ENCODE measurements at places on chromosomes 5 and 9.

GRCh38 chr5:34667705-34668104 lies 11.6 kb downstream of the RAI14 start:
- no peak for DNase-seq

DNA sequence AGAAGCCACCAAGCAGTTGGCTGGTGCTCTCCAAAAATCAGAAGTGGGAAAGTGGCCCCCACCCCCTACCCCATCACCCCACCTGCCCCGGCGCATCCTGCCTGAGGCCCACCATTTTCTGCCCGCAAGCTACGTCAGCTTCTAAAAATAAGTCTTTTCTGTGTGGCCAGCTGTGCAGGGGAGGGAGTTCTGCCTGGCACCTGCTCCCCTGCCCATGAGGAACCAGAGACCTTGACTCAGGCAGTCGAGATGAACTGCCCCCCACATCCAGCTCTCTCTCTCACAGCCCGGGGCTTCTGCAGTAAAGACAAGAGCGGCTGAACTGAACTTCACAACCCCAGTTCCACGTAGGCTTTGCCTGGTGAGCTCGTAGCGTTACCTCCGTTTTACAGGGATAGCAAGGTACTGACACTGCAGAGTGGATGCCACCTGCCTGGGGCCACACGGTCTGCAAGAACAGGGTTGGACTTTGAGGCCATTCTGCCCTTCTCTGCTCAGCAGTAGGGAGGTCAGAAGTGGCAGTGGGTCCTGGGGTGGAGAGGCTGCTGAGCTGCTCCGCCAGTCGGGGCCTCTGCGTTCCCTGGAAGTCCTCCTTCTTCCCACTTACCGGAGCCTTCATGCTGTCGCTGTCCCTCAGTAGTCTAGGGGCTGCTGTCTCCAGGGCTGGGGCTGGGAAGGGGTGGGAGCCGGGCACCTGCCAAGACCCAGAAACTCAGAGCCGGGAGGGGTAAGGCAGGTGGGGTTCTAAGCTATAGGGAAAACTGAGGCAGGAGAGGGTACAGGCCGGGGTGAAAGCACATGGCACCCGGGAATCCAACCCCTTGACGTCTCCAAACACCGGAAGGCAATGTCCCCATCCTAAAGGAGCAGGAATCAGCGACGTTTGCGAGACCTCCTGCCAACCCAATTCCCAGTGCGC lies 781 bp downstream of the ST6GALNAC4 start:
- DNase-seq = no peak

DNA sequence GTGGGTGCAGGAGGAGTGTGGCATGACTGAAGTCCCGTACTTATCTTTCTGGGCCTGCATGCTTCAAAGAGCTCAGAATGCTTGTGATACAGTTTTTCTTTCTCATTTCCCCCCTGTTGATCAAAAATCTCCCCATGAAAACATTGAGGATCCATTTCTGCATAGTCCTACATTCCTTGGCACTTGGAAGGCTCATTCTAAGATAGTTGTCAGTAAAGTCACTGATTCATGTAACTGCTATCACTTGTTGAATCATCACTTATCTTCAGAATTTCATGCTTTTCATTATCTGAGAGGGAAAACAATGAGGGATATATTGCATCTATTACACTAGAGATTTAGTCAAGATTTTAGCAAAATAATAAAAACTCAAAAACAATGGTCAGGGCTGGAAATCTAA lies 1953.1 kb upstream of the CDH6 start:
- no peak for DNase-seq

DNA sequence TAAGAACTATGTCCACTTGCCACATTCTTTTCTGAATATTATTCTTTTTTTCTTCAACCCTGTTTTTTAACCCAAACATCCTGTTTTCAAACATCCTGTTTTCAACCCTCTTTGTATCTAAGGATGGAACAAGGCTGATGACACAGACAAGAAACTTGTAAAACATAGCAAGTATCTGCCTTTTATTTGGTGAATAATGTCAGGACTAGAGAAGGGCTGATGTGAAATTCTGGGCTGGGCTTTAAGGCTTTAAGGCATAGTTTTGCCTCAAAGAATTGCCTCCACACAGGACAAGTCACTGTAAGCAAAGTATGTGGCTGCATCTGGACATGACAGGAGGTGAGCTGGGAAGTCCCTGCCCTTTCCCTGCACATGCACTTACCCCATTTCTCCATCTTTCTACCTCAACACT lies 42.5 kb upstream of the RIC1 start:
- no peak for DNase-seq

GRCh38 chr5:56722317-56722716 lies 93.0 kb upstream of the MAP3K1 start:
- DNase-seq = no peak
